ENCODE measurements at places on chromosomes 6 and 20.
A peak's percentile ranks its signal among the peaks of the same experiment; 100 is the strongest.

GRCh38 chr6:36697481-36697903 lies at the start of gene RAB44:
Gene RAB44 (plus strand): TSS chr6:36697826. CDS start chr6:36704236, 6,410 bp downstream.
- no peak for DNase-seq

DNA sequence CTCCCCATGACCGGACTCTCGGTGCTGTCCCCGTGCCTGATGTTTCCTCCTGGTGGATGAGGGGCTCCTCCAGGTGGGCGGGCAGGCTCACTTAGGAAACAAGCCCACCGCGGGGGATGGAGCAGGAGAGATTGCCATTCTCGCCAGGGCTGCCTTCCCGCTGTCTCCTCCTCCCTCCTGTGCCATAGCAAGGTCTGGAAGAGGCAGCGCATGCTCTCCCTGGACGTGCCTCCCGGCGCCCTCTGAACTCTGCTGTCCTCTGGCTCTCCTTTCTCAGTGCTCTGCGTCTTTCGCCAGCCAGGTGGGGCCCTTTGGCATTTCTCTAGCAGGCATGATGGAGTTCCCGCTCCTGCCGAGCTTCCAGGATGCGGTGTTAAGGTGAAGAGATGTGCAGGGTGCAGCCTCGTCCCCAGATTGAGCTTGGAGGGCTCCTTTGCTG lies 17.4 kb upstream of the NPEPL1 start:
- no peak for DNase-seq

- DNase-seq = no peak
Observed at GRCh38 chr6:105616521-105616920, 213.6 kb upstream of the PREP start.

DNA sequence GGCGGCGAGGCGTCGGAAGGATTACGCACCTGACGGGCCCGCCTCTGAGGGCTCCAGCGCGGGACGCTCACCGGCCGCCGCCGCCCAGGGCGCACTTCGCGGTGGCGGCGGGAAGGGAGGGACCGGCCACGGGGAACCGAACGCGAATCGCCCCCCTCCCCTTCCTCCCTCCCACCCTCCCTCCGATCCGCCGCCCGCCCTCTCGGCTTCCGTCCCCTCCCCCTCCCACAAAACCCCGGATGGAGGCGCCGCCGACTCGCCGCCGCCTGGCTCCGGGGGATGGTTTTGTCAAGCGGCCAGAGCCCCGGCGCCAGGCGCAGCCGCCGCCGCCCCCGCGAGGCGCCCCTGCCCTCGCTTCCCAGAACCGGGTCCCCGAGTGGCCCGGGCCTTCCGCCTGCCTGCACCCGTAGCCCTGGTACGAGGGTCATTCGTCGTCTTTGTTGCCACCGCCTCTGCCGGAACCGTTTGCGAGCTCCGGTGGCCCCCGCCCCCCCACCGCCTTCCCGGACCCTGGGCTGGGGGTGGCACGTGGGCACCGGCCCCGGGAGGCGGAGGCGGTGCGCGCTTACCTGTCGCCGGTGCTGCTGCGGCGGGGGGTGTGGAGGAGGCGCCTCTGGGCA lies 398 bp downstream of the ZBTB2 start:
- peak; percentile 81 for DNase-seq

DNA sequence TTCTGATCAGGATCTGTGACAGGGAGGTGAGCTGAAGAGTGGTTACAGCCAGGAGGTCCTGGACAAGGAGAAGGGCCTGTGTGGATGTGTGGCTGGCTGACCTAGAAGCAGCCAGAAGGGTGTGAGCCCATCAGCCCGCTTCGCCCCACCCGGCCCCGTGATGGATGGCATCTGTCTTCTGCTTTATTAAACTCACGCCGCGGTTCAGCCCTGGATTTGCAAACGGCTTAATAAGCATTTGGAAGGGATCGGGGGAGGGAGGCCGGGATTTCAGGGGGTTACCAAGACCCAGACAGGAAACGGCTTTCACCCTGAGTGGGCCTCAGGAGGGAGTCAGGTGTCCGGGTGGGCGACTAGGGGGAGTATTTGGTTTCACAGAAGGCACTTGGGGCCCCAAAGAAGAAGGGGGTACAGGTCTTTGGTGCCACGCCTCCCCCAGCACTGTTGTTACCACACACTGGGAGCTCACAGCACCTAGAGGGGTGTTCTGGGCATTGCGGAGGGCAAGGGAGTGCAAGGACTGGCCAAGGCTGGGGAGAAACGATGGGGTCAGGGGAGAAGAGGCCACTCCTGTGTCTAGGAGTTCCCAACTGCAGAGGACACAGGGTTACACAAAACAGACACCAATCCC lies 53.8 kb upstream of the FOXP4 start:
- DNase-seq = no peak

- DNase-seq = no peak
Observed at GRCh38 chr6:29520232-29520631, 32.5 kb upstream of the MAS1L start.

DNA sequence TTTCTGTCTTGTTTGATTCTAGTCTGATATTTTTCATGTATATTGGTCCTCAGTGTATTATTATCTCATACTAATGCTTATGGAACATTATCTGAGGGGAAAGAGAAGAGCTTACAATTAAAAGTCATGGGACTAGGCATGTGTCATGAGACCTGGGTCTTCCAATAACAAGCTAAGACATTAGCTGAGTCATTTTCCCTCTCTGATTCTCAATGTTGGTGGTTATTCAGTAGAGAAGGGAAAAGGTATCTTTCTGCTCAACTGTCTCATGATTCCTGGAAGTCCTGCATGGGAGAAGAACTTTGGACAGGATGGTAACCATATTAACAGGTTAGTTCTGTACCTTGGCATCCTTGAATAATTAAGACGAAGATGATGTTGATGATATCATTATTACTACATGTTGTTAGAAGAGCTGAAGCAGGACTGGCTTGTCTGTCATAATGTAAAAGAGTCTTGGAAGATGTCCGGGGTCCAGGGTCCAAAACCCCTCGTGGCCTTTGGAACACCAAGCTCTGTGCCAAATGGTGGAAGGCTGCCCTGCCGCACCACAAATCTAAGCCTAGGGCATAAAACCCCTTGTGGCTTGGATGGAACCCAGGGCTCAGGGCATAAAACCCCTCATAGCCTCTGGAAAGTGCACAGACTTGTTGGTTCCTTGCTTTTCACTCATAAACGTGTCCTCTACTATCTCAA lies 19.1 kb downstream of the TRIM38 start:
- DNase-seq = no peak

- peak; percentile 91 for DNase-seq
Observed at GRCh38 chr6:113623129-113623528, 234.0 kb upstream of the MARCKS start.

DNA sequence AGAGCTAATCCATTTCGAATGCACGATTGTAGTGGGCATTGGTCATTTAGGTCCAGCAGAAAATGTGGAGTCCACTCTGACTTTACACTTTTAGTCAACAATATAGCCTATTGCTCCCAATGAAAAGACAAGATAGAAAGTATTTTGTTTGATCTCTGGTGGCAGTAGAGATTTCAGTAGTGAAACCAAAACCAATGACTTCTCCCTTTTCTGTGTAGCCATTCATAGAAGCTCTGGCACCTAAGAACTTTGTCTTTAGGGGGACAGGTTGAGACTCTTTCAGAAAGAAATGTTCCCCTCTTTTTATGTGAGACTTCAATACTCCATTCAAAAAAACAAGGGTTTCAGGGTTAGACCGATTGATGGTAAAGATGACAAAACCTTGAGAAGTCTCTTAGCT lies 510.8 kb upstream of the POU3F2 start:
- no peak for DNase-seq

GRCh38 chr20:7841291-7841970 lies 98.8 kb downstream of the HAO1 start:
- DNase-seq = peak; percentile 27

DNA sequence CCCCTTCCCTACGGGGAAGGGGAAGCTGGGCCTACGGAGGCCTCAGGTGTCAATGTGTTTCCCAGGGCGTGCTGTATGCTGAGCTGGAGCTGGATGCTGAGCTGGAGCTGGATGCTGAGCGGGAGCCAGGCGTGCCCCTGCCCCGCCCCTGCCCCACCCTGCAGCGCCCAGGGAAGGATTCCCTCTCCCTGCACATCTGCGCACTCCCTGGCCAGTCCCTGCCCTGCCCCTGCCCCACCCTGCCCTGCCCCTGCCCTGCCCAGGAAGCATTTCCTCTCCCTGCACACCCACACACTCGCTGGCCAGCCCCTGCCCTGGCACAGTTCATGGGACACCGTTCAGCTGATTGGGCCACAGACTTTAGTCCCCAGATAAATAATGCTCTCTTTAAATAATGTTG lies 196.8 kb downstream of the SMOC2 start:
- DNase-seq = no peak

DNA sequence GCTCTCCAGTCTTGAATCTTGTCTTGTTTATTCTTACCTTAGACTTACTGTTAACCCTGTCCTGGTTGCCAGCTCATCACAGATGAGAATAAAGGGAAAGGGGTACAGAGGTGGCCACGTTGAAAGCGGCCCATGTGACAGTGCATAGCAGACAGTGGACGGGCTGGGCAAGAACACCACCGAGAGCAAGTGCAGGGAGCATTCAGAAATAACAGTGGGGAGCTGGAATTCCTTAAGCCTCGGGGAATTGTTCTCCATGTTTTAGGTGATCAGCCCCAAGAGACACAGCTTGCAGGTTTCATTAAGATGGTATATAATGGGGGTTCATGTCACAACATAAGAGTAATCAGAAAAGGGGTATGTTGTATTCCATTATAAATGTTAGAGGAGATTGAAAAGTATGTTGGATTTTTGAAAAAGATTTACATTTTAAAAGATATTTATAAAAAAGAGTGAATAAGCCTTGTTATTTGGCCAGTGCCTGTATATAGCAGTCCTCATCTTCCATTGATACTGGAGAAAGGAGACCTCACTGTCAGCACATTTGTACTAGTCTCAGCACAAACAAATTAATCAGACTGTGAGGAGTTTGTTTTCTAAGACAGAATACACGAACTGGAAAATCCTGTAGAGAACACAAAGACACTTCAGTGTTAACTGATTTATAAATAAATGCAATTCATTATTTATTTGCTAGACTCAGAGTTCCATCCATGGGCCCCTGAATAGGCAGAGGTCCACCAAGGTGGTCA lies 35.4 kb downstream of the VAPB start:
- no peak for DNase-seq

- DNase-seq = no peak
Observed at GRCh38 chr6:15819226-15819625, 156.4 kb upstream of the DTNBP1 start.

- DNase-seq = no peak
Observed at GRCh38 chr20:63189846-63190559, 25.9 kb downstream of the YTHDF1 start.

- no peak for DNase-seq
Observed at GRCh38 chr20:38095017-38095686, 61.6 kb downstream of the RPRD1B start.

DNA sequence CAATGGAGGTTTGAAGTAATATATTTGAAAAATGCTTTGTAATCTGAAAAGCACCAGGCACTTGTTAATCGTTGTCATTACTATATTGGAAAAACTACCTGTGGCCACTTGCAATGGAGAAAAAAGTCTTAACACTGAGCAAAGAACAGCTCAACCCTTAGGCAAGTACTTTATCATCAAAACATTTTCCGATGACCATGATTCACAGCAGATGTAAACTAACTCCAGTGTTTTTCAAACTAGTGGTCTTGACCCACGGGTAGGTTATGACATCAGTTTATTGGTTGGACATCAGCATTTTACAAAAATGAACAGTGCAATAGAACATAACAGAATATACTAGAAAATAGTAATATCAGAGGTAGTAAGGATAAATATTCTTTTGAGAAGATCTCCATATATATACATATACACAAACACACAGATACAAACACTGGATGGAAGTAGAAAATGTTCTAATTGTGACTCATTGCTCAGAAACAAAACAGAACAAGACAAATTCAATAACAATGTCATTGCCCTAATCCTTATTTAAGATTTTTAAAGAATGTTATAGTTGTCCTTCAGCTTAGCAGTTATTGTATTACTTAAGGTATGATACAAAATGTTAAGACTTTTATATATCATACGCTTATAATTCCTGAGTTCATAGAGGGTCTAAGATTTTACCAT lies 123.0 kb downstream of the PLCB1 start:
- no peak for DNase-seq

DNA sequence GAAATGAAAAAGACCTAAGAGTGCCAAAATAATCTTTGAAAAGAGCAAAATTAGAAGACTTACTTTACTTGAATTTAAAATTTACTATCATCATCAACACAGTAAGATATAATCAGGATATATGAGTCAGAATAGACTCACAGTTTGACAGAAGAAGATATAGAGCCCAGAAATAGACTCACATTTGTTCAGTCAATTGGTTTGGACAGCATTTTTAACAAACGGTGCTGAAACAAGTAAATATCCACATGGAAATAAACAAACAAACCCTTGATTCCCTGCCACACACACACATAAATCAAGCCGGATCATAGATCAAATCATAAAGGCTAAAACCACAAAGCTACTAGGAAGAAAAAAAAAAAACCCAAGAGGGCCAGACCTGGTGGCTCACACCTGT lies 291.1 kb downstream of the ADGRG6 start:
- DNase-seq = no peak

- no peak for DNase-seq
Observed at GRCh38 chr6:35784200-35784599, 3.4 kb downstream of the CLPSL1 start.

- no peak for DNase-seq
Observed at GRCh38 chr6:12882761-12883290, 166.3 kb downstream of the PHACTR1 start.

- DNase-seq = no peak
Observed at GRCh38 chr20:3013771-3014170, 29.7 kb upstream of the GNRH2 start.

- no peak for DNase-seq
Observed at GRCh38 chr6:13012977-13013680, 296.6 kb downstream of the PHACTR1 start.

DNA sequence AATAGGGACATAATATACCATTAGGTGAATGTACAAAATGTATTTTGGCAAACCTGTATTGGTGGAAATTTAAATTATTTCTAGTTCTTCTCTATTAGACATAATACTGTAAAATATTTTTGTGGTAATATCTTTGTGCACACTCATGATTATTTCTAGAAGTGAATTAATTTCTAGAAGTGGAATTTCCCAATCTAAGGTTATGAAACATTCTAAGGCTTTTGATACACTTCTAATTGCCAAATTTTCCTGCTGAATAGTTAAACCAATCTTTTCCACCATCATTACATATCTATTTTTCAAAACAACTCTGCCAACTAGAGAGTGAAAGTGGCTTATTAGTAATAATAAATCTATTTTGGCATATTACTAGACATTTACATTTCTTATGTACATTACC lies 1.8 kb upstream of the CCND3 start:
- no peak for DNase-seq

DNA sequence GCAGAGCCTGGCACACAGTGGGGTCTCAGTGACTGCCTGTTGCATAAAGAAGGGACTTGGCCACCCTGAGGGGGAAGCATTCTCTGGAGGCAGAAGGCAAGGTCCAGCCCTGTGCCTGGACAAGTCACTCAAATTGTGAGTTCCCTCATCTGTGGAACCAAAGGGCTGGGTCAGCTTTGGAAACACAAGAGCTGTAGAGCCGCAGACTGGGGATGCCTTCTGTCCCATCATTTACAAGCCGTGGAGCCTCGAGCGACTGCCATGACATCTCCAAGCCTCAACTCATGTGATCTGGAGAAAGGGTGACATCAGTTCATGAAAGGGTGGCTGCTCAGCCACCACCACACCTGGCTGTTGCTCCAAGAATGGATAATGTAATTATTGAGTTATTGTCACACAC lies 20.4 kb upstream of the SIRPD start:
- no peak for DNase-seq

Data from fibroblast of skin of scalp (primary cell).